ENCODE measurements at places on chromosomes 11 and 22. TPM values are rescaled to one million over a fixed set of nuclear protein-coding genes. Genes with fewer than 3 reads are reported as not detected.

GRCh38 chr11:69400140-69400539 is 81.3 kb upstream of the LINC01488 start:
- DNase-seq: no peak

DNA sequence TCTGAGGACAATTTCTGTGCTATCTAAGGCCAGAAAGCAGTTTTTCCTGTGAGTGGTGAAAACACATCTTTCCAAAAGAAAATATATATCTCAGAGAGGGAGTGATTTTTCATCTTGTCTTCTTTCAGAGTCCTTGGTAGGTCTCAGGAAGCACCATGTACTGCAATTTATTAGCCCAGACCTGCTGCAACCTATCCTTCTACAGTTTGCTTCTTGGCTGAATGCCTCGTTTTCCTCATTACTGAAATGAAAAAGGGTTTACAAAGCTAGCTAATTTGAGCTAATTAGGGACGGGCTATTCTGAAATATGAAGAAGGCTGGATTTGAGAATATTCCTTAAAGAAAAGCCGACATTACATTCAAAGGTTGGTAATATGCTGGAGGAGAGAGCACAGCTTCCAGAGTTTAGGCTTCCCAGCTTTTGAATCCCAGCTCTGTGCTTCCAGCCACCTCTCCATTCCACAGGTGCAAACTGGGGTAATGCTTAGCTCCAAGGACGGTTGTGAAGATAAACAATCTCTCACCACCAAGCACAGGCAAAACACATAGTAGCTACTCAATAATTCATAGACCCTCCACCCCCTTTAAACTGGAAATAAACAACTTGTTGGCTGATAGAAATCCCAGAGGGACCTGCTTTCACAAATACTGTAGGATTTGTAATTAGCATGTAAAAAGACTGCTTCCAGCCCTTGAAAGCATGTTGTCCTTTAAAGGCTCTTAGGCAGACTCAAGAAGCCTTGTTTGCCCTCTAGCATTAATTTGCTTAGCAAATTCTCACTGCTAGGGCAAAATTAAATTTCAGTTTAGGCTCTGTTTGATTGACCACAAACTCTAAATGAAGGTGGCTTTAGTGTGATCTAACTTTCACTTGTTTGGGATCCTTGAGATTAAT is 24.5 kb upstream of the SESN3 start:
- DNase-seq: peak; percentile 45

DNA sequence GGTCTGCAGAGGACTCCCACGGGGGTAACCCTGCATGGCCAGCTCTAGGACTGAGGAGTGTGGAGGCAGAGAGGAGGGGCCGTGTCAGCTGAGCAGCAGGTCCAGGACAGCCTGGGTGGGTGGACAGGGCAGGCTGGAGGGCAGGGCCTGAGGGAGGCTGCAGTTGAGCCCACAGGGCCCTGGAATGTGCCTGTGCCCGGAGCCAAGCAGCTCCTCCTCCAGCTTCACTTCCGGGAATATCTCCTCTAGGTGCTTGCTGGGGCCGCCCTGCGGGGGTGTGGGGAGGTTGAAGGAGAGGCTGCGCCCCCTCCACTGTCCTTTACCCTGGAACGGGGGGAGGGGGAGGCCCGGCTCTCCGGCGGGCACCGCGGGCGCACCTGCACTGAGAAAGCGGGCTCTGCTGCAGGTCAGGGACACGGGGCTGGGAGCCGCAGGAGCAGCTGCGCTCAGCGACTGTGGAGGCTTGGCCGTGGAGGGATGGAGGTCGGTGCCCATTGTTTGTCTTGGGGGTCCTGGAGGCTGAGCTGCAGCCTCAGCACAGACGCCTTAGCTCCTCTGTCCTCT is 1293.2 kb downstream of the BRD1 start:
- no peak for DNase-seq

The IGSF9B gene
- total RNA-seq: 19.5 TPM

- DNase-seq: no peak
These were observed 31.3 kb downstream of the CEP57 start for GRCh38 chr11:95821640-95822039.

The CRYBA4 gene
- not detected for total RNA-seq

The NRXN2 gene
- 1.7 TPM for total RNA-seq

GRCh38 chr22:38564669-38565068 is 5.3 kb downstream of the DMC1 start:
- no peak for DNase-seq

Measured in lung (tissue), 17 donors.